ENCODE measurements at places on chromosomes 1 and 21.

GRCh38 chr1:40806731-40807695, 23.4 kb downstream of the KCNQ4 start:
- no peak for DNase-seq

GRCh38 chr1:5481889-5482288, 510.3 kb downstream of the NPHP4 start:
- no peak for DNase-seq

GRCh38 chr21:36436829-36437744, 42.8 kb downstream of the CLDN14 start:
- no peak for DNase-seq

DNA sequence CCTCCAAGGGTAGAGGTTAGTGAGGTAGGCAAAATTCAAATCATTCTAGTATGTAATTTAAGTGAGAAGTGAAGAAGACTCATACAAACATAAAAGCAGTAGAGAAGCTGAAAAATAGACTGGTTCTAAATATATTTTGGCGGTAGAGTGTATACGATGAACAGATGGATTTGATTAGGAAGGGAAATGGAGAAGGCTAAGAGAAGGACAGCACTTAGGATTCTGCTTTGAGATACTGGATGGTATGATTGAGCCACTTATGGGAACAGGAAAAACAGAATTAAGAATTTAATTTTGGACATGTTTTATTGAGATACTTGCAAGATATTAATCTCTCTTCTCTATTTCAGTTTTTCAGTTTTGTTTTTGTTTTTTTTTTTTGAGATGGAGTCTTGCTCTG, 60.1 kb downstream of the EPB41 start:
- no peak for DNase-seq

Data from NCI-H748 treated with DMSO at 0.1 percent for 48 hours (cell line).